ENCODE measurements at places on chromosomes 12 and 14.

DNA sequence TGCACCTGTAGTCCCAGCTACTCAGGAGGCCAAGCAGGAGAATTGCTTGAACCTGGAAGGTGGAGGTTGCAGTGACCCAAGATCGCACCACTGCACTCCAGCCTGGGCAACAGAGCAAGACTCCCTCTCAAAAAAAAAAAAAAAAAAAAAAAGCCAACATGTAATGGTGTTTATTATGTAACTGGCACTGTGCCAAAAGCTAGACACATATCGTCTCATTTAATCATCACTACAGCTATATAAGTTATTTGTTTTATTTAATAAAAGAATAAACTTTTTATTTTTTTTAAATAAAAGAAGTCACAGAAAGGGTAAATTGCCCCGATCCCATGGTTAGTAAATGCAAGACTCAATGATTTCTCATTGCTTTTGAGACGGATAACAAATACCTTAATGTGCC, 76.9 kb downstream of the PTCSC3 start:
- DNase-seq, result no peak

GRCh38 chr12:124278389-124279101, 16.3 kb upstream of the RFLNA start:
- no peak for DNase-seq

DNA sequence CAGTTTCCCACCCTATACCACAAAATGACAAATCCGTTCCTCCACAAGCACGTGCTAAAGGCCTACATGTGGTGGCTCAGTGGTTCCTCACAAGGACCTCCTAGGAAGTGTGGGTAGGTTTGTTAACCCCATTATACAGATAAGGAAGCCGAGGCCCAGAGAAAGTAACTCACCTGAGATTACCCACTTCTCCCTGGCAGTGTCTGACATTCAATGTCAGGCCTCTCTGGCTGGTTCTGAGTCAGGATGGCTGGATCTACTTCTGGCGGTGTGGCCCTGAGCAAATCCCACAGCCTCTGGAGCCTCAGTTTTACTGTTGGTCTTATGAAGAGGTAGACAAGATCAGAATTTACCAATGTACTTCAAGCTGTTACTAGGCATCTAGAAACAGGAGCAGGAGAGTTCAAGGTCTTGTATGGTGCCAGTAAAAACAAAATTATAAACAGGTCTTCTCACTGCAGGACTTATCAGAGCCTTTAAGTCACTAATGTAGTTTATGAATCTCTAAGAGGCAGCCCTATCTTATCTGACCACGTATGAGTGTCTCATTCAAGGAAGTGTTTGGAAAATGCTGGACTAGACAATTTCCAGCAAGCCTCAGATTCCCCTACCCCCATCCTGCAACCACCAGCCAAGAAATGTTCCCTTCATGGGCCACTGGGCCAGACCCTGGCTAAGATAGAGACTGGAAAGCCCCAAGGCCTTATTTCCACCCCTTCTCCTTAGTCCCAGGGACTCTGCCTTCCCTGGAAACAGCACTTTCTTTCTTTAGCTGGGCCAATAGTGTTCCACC, 4.2 kb downstream of the HSPB8 start:
- no peak for DNase-seq

DNA sequence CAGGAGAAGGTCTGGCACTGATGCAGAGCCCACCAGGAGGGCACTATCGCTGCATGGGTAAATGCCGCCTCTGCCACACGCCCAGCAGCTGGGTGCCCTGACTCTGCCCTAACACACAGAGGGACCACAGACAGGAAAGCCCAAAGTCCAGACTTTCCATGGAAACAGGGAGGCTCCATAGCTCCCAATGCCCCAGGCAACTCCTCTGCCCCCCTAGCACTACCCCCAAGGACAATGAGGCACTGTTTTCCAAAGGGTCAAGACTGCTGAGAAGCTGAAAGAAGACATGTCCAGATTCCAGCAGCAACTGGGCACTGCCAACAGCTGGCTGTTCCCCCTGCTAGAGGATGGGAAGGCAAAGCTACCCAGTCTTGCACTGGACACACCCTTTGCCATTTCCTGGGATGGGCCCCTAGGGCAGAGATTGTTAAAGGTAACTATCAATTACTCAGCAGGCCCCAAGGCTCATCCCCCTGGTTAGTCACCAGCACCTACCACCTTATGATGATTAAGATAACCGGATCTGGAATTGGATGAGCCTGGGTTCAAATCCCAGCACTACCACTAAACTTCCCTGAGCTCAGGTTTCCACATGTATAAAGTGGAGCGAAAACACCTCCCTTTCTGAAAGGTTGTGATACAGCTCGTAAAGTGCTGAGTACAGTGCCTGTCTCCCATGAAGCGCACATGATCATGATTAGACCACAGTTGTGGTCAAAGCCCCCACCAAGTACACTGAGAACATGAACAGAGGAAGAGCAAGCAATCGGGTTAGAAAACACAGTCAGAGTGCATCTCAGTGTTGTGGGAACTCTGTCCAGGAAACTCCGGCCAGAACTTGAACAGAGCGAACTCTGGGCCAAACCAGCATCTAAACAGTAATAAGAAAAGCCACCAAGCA, 3.3 kb downstream of the PXN start:
- DNase-seq, result no peak

DNA sequence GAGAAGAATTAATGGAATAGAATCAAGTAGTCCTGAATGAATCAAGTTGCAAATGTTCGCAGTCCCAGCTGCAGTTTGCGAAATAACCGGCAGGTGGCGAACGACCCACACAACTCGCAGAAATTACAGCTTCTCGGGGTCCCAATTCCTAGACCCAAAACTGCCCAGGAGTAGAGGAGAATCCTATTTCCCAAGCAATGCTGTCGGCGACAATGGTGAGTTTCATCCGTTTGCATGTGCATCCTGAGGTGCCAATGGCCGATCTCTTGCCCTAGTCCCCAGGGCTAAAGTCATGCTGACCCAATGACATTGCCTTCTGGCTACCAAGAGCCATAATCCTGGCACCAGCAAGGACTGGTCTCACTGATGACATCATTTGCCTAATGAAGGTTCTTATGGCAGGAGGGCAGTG, 8.5 kb upstream of the ASCL1 start:
- no peak for DNase-seq

DNA sequence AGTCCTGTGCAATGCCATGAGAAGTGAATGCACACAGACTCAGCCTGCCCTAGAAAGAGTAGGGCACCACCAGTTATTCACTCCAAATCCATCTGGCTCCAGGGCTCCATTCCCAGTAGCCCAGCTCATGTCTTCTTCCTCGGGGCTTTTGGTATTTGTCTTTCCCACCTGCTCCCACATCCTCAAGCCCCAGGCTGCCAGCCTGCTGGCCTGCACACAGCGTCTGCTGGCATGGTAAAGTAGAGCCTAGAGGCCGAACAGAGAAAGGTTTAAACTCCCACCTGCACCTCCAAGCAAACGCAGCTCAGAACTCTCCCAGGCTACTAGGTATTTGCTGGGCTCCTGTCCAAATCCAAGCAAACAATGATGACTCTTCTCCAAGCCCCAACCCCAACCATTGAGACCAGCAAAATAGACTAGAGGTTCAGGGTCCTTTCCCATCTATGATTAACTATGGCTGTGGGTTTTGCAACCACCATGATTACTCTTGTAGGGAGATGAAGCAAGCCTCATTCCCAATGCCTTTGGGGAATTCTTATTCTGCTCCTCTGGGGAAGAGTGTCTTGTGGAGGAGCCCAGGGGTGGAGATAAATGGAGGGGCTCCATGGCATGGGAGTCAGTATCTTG, 5.2 kb upstream of the VDR start:
- DNase-seq, result no peak

DNA sequence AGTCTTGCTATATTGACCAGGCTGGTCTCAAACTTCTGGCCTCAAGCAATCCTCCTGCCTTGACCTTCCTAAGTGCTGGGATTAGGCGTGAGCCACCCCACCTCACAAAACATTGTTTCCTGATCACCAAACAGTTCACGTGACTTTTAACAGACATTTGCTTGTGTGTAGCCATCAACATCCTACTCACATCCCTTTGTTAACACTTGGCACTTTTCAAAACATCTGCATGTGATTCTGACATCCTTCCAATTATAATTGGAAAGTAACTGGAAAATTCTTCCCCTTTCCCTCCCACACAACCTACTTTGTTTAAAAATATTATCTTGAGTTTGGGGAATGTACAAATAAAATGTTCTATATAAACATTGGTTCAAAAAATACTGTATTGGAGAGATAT, 317.9 kb downstream of the PCNX1 start:
- DNase-seq, result no peak

DNA sequence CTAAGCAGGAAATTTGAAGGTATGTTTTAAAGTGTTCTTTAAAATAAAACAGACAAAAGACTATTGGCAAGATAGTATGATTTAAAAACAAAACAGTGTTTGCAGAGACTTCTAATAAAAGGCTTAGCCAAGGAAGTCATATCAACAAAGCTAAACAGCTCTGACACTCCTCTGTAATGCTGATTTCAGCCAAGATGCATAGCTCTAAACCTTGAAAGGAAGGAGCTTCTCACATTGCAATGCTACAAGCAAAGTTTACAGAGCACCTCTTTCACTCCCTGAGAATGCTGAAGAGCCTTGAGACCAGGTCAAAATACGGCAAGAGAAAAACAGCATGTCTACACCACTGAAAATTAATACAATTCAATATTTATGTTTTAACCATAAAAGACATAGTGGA, 51.8 kb downstream of the PARP11 start:
- DNase-seq, result no peak

- DNase-seq, result no peak
Measured at GRCh38 chr12:117158096-117158495, 32.2 kb downstream of the FBXO21 start.

DNA sequence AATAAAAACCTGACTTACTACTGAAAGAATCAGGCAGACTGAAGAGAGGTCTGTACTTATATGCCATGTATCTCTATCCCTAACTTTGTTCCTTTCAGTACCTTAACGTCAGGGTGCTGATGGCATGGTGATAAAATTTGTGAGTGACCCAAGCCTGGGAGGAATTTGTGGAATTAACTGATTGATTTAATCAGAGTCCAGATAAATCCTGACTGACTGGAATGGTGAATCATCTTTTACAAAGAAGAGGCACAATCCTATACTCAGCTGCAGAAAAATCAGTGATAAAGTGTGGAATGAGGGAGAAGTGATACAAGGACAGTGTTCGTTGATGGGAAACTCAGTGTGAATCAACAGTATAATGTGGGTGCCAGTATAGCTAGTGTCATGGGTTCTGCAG, 3.7 kb downstream of the TDG start:
- DNase-seq, result no peak

DNA sequence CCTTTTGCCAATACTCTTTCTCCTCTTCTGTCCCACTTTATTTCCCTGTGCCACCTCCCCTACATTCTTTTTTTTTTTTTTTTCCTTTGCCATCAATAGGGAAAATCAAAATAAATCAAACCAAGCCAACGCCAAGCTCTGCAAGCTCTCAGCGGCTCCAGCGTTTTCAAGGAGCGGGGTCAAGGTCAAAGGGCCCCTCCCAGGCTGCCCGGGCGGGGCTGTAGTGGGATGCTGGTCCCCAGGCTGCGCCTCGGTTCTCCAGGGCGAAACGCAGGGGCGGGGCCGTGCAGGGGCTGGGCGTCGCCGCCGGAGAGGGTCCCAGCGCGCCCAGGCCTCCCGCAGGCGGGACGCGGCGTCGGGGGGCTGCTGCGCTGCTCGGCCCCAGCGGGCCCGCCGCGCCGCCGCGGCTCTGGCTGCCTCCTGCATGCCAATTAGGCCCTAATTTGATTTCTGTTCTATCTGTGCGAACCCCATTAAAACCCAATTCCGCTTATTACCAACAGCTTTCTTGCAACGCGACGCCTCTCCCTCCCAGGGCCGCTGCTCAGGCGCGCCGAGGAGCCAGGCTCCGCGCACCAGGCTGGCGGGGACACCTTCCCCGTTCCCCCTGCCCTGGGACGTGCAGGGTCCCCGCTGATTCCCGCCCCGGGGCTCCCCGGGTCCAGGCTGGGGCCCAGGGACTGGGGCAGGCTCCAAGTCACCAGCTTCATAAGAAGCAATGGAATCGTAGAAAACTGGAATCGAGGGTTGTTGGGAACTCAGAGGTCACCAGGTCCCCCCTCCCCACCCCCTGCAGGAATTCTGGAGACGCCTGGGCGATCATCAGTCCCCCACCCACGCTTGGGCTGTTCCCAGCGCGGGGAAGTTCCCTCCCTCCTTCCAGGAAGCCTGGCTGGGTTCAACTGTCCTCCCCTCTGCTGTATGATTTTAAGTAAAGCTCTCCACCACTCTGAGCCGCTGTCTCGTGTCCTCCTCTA, 50.7 kb upstream of the MAP1LC3B2 start:
- no peak for DNase-seq

DNA sequence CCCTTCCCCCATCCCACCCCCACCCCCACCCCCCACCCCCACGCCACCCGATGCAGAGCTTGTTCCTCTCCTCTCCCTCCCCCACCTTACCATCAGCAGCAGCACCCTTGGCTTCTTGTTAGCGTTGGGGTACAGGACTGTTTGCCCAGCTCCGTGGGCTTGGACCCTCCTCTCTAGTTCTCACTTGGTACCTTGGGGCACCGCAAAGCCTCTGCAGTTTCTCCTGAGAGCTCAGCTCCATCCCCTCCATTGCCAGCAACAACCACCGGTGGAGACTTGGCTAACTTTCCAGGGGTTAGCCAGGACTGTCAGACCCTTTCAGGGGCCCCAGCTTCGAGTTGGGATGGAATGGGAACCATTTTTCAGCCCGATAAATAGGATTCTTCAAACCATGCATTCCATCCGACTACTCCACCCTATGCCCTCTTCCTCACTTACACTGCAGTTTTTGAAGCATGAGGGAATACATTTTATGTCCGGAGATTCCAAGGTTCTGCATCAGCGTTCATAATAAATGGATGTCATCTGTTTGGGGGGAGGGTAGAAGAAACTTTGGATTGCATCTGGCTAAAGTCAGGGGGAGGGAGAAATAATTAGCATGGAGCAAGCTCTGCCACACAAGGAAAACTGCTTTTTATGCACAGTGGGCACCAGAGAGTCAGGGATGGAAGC, 1.1 kb downstream of the SCN8A start:
- no peak for DNase-seq

- no peak for DNase-seq
Measured at GRCh38 chr14:30519961-30520360, 39.0 kb upstream of the G2E3 start.

GRCh38 chr14:68667313-68667791, 125.5 kb downstream of the ZFP36L1 start:
- no peak for DNase-seq

GRCh38 chr12:130073721-130074120, 88.5 kb upstream of the FZD10 start:
- DNase-seq, result no peak

DNA sequence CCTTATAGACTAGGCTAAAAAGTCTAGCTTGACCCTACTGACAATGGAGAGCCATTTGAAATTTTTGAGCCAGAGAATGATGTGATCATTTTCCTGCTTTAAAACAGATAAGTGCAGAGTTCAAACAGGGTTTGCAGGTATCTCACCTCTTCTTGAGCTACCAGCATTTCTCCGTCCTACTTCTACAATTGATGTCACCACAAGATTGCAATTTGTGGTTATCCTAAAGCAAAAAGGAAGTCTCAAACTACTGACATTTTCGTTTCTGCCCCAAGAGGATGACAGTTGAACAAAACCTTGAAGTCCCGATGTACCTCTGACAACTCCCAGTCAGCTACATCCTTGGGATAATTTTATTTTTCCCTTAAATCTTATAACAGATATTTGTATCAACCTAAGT, 86.7 kb downstream of the PTGER2 start:
- no peak for DNase-seq

Data from T-helper 22 cell (primary cell).